ENCODE measurements at places on chromosomes 2 and 18. TPM values are rescaled to one million over a fixed set of nuclear protein-coding genes. Genes with fewer than 3 reads are reported as not detected.

MC5R gene
- not detected for total RNA-seq

ZSWIM2 gene
- total RNA-seq = not detected

POTEC gene
- not detected for total RNA-seq

FBXO15 gene
- total RNA-seq = 0.29 TPM

LHCGR gene
- total RNA-seq = not detected

TWIST2 gene
- total RNA-seq = 16.6 TPM

NPPC gene
- not detected for total RNA-seq

CD226 gene
- 0.08 TPM for total RNA-seq

ANO7 gene
- total RNA-seq = 2.3 TPM

CDH19 gene
- total RNA-seq = 1.2 TPM

GDF7 gene
- 0.10 TPM for total RNA-seq

PIEZO2 gene
- total RNA-seq = 0.61 TPM

PROM2 gene
- total RNA-seq = 0.19 TPM

FOXI3 gene
- not detected for total RNA-seq

CYRIA gene
- 0.27 TPM for total RNA-seq

ALK gene
- not detected for total RNA-seq

IMP4 gene
- 136 TPM for total RNA-seq

CFAP221 gene
- not detected for total RNA-seq

CCDC68 gene
- total RNA-seq = 2.7 TPM

TFCP2L1 gene
- 6.2 TPM for total RNA-seq

DIS3L2 gene
- 12.3 TPM for total RNA-seq

VWA3B gene
- not detected for total RNA-seq

RIT2 gene
- total RNA-seq = not detected

LTBP1 gene
- total RNA-seq = 16.6 TPM

SYT4 gene
- not detected for total RNA-seq

IL36G gene
- total RNA-seq = not detected

PTPRM gene
- total RNA-seq = 33.0 TPM

GNAL gene
- 8.0 TPM for total RNA-seq

ORC4 gene
- 36.2 TPM for total RNA-seq

CNDP2 gene
- total RNA-seq = 77.2 TPM

CHN1 gene
- total RNA-seq = 17.5 TPM

PRKAG3 gene
- not detected for total RNA-seq

PLCL1 gene
- total RNA-seq = not detected

RESP18 gene
- not detected for total RNA-seq

ALPI gene
- not detected for total RNA-seq

CYP27C1 gene
- 2.7 TPM for total RNA-seq

C2orf81 gene
- total RNA-seq = 2.7 TPM

CCDC148 gene
- total RNA-seq = 1.1 TPM

ERMN gene
- total RNA-seq = not detected

AOX1 gene
- total RNA-seq = 4.3 TPM

ATP6V1B1 gene
- total RNA-seq = 2.5 TPM

REG1B gene
- total RNA-seq = not detected

VAMP8 gene
- 17.3 TPM for total RNA-seq

HAAO gene
- not detected for total RNA-seq

AGXT gene
- not detected for total RNA-seq

DSG2 gene
- total RNA-seq = 68.6 TPM

TMEM198 gene
- total RNA-seq = 0.55 TPM

GKN2 gene
- 3.5 TPM for total RNA-seq

AQP12A gene
- not detected for total RNA-seq

RAB6C gene
- total RNA-seq = not detected

KIAA2012 gene
- total RNA-seq = not detected

TM4SF20 gene
- total RNA-seq = 9.9 TPM

CTNNA2 gene
- 0.14 TPM for total RNA-seq

CHRNG gene
- not detected for total RNA-seq

TGIF1 gene
- total RNA-seq = 131 TPM

PSMA8 gene
- total RNA-seq = not detected

MC4R gene
- not detected for total RNA-seq

MTA3 gene
- total RNA-seq = 34.3 TPM

C2orf66 gene
- total RNA-seq = 0.12 TPM

TACR1 gene
- 0.23 TPM for total RNA-seq

Measured in A549 treated with GW870086 at 1 μM for 4 hours (cell line).